ENCODE measurements at places on chromosomes 12 and 14.
A peak's percentile ranks its signal among the peaks of the same experiment; 100 is the strongest.

- DNase-seq, result peak; percentile 54
These were observed at the start of gene SIX4 for GRCh38 chr14:60723907-60724618. Gene SIX4 (minus strand): TSS chr14:60724351. CDS start chr14:60724074, 277 bp downstream.

GRCh38 chr12:1201886-1202285, 210.9 kb downstream of the ERC1 start:
- no peak for DNase-seq

- DNase-seq, result no peak
These were observed 2.9 kb upstream of the RAB35 start for GRCh38 chr12:120119271-120119973.

DNA sequence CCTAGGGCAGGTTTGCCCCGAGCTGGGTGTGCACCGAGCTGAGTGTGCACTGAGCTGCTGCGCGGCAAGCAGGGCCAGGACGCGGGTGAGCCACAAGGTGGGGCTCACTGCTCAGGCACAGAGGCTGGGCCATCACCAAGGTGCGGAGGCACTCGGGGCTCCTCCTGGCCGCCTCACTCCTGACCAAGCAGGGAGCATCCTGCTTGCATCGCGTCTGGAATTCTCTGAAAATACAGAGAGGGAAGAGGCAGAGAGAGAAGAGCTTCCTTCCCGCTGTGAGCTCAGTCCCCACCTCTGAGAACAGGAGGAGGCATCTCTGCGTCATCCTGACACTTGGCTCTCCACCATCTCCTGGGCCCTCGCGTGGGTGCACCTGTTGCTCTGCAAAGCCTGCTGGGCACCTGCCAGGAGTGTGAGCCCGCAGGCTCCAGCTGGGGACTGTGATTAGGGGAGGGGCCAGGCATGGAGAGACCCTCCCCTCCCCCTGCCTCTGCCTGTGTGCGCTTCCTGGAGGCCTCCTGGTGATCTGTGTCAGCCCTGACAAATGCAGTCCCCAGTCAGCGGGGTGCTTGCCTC, 116.3 kb downstream of the GLT1D1 start:
- DNase-seq, result no peak

DNA sequence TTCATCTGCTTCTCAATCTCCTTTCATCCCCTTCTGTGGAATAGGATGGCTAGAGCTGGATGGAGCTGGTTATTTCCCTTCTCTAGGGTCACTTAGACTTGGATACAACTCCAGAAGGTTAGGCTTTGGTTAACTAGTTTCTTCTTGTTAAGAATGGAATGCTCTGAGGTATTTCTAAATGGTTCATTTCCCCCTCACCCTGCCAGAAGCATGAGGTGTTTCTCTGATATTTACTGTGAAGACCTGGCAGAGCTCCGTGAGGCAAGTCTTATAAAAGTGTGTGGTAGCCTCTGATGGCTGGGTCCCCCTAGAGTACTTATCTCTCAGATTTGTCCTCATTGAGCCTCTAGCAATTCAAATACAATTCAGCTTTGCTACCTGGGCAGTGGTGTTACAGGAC, 207.9 kb downstream of the SLC16A7 start:
- no peak for DNase-seq

DNA sequence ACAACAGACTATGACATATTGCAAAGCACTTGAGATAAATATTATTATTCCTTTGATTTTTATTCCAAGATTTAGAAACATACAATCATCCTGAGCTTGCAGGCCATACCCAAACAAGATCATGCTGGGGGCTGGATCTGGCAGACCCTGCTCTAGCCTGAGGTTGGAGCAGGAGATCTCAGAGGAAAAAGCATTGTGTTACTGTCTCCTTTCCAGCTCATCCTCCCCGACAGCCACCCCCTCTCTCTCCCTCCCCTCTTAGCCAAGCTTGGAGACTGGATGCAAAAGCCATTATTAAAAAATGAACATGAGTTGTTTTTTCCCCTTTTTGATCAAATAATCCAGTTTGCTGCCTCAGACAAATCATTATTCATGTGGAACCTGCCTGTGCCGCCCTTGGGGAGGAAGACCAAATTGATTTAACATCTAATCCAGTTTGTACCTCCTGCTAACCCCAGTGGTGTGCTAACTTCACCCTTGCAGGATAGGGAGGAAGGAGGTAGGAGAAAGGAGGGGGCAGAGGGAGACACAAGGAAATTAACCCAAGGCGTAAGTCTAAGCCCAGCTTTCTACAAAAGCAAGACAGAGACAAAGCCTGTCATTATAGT, 565.8 kb upstream of the TBX3 start:
- no peak for DNase-seq

GRCh38 chr14:34350903-34351302, 111.1 kb downstream of the SPTSSA start:
- no peak for DNase-seq

GRCh38 chr12:122265886-122266229, 436 bp downstream of the VPS33A start:
- DNase-seq, result no peak

- DNase-seq, result no peak
These were observed 52.8 kb downstream of the PPM1H start for GRCh38 chr12:62882140-62882539.

- DNase-seq, result no peak
These were observed 36.3 kb upstream of the BEGAIN start for GRCh38 chr14:100623557-100623956.
